Posterior vena cava (tissue), 2 donors: ENCODE measurements at places on chromosomes 4 and X. TPM values are rescaled to one million over a fixed set of nuclear protein-coding genes. Genes with fewer than 3 reads are reported as not detected.
A peak's percentile ranks its signal among the peaks of the same experiment; 100 is the strongest.

GRCh38 chrX:136828830-136829229 lies 48.1 kb upstream of the ARHGEF6 start:
- no peak for DNase-seq

Gene OCIAD2
- total RNA-seq, result 7.9 TPM

DNA sequence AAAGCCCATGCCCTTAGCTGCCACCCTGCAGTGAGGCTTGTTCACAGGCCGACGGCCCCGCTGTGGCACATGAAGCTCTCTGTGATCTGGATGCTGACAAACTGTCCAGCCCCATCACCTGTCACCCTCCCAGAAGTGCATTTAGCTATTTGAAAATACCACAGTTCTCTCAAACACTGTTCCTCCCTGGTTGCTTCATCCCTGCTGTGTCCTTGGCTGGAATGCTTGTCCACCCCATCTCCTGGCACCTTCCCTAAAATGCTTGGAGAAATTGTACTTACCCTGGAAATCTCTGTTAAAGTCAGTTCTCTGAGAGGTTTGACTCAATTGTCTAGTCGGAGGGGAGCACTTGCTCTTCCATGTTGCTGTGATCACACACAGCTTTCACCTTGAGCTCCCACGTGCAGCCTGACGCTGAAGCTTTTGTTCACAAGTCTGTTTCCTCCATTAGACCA lies 10.1 kb downstream of the SYNPO2 start:
- DNase-seq, result peak; percentile 79

DNA sequence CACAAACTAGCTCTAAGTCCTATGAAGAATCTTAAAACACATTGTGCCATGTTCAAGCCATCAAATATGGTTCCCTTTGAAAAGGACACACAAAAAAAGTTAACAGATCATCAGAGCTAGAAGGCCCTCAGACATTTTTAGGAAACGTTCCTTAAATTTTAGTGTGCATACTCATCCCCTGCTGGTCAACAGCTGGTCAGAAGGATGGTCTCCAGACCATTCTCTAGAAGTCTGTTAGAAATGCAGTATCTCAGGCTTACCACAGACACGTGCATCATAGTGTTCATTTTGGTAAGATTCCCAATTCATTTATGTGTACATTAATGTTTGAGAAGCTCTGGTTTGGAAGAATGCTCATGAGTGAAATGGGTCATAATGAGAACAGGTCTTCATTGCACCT lies 523.1 kb downstream of the INPP4B start:
- no peak for DNase-seq

DNA sequence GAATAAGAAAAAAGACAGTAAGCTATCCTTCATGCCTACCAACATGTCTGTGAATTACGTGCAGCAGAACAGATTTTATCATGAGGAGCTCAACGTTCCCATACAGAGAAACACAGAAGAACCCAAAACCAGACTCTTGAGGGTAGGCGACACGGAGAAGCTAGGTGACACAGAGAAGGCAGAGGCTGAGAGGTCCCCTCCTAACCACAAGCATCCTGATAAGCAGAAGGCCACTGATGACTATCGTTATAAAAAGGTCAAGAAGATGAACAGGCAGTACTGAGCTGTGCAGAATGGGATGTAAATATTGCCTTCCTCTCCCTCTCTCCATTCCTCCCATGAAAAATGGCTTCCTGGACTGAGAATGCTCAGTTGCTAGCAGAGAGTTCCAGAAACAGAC lies 350.2 kb upstream of the BOD1L1 start:
- no peak for DNase-seq

GRCh38 chr4:118279328-118279727 lies 73.5 kb downstream of the PRSS12 start:
- DNase-seq, result no peak

GRCh38 chrX:111445485-111445884 lies 33.5 kb upstream of the DCX start:
- DNase-seq, result no peak

Gene LGI2
- total RNA-seq, result 52.3 TPM

GRCh38 chr4:153114771-153115321 lies 89.4 kb upstream of the TRIM2 start:
- DNase-seq, result peak; percentile 76

DNA sequence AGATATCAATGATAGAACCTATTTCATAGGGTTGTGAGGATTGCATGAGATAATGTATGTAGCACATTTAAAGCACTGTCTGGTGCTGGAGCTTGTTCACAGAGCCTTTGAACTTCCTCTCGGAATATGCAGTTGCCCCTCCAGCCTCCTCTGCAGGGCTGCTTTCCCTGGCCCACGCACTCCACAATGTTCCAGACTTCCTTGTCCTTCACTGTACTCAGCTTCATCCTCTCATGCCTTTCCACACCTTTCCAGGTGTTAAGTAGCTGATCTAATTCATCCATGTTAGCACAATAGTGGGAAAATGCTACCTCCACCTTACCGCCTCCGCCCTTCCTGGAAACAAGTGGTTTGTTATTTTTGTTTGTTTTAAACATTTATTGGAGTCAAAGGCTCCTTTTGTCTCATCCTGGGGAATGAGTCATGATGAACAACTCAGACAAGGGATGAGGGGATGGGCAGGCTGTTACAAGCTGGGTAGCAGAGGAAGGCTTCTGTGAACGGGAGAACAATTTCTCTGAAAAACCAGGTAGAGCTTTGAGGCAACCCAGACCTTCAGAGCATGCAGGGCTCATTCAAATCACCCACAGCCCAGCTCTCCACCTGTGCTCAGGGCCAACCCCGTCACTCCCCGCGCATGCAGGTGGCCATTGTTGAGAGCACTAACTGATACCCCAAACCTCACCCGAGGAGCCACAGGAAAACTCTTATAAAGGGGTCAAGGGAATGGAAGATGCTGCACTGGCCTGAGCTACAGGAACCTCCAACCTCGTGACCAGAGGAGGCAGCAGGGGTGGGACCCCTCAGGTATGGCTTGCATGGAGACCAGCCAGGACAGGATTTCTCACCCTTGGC lies 84.9 kb upstream of the TBL1X start:
- DNase-seq, result no peak

DNA sequence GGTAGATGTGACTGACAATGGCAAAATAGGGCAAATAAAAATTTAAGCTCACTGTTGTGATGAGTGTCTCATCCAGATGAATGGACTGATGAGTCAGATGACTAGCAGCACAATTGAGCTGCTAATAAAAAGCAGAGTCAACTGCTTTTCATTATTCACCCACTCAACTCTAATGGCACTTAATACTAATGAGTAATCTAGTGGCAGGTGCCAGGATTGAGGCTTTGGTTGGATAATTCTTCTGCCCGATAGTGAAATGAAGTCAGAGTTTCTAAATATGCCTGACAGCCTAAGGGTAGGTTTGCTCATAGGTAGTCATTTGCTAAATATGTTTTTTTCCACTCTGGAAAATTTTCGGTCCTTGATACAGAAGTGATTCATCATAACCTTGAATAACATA lies 10.4 kb downstream of the OGT start:
- DNase-seq, result no peak

Gene TCEAL6
- not detected for total RNA-seq

DNA sequence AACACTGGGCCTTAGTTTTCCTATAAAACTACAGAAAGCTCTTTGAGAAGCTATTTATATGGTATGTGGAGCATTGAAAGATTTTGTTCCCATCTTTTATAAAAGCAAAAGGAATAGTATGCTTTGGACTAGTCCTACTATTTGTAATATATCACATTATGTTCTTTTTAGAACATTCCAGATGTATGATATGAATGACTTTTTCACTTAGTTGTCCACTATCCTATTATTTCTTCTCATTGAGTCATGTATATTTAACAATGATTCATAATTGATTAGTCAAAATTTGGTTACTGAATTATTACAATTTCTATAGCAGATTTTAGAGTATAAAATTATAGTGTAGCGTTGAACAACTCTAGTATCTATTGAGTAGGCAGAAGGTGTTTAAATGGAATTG lies 34.2 kb downstream of the RASSF6 start:
- DNase-seq, result no peak

DNA sequence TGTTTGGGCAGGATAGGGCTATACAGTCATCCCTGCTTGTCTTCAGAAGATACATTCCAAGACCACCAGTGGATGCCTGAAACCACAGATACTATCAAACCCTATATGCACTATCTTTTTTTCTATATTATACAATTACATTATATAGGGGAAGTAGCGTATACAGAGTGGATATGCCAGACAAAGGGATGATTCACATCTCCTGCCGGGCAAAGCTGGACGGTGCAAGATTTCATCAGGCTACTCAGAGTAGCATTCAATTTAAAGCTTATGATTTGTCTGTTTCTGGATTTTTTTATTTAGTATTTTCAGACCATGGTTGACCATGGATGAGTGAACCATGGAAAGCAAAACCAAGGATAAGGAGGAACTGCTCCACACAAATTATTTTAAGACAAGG lies 7.0 kb upstream of the AMTN start:
- no peak for DNase-seq

Gene DUSP9
- not detected for total RNA-seq

DNA sequence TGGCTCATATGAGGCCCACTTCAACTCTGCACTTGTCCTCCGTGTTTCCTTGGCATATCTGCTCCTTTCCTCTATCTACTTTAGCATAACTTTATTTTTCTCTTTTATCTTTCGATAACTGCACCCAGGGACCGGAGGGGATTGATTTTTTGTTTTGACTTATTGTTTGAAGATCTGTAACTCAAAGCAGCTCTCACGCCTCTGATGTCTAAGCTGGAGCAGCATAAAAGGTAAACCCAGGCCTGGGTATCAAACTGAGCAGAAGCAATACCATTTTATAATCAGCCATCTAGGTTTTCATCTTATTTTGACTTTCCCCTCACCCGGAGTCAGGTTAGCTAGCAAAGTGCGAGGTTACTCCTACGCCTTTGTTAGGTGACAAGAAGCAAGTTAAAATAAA lies 28.4 kb downstream of the LEF1 start:
- DNase-seq, result no peak

Gene PLXNA3
- 31.1 TPM for total RNA-seq

DNA sequence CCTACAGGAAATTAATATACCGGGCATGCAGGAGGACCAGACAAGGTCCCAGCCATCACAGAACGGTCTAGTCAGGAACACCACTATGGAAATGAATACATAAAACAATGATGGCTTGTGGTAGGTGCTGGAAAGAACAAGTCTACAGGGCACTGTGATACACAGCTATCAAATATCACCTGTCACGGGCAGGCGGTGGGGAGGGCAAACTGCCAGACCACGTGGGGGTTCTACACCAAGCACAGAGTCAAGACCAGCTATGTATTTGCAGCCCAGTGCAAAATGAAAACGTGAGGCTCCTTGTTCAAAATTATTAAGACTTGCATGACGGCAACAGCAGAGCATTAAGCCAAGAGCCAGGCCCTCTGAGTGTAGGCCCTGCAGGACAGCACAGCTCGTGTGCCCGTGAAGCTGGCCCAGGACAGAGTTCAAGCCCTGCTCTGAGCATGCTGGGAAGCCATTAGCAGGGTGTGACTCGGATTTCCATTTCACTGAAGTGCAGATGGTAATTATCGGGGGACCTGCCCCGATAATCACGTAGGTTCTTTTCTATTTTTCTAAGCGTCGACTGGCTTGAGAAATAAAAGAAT lies 83.6 kb downstream of the JAKMIP1 start:
- peak; percentile 42 for DNase-seq

DNA sequence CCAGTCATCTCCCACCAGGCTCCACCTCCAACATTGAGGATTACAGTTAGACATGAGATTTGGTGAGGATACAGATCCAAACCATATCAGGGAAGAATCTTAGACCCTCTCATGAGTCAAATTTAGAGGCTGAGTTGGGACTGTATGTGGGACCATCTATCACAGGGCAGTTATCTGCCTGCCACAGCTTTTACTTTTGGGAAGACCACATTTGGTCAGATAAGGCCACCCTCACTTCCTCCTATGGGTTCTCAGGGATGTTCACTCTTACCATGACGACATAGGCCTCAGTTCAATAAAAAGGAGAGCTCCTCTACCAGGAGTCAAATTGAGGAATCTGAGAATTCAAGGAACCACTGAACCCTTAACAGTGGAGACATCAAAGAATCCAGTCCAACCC lies 2.1 kb downstream of the MAGEB2 start:
- no peak for DNase-seq

GRCh38 chr4:108159845-108160244 lies 8.9 kb downstream of the LEF1 start:
- DNase-seq, result no peak
